ENCODE measurements at places on chromosomes 1 and 21. TPM values are rescaled to one million over a fixed set of nuclear protein-coding genes. Genes with fewer than 3 reads are reported as not detected.

- no peak overlapping the region for H3K27ac ChIP-seq
- H3K36me3 ChIP-seq, result no peaks in the 10 kb centered on the region
- no peak for DNase-seq
- no peaks in the 10 kb centered on the region for H3K4me1 ChIP-seq
These were observed 44.6 kb upstream of the GRIK3 start for GRCh38 chr1:37078866-37079265.

DNA sequence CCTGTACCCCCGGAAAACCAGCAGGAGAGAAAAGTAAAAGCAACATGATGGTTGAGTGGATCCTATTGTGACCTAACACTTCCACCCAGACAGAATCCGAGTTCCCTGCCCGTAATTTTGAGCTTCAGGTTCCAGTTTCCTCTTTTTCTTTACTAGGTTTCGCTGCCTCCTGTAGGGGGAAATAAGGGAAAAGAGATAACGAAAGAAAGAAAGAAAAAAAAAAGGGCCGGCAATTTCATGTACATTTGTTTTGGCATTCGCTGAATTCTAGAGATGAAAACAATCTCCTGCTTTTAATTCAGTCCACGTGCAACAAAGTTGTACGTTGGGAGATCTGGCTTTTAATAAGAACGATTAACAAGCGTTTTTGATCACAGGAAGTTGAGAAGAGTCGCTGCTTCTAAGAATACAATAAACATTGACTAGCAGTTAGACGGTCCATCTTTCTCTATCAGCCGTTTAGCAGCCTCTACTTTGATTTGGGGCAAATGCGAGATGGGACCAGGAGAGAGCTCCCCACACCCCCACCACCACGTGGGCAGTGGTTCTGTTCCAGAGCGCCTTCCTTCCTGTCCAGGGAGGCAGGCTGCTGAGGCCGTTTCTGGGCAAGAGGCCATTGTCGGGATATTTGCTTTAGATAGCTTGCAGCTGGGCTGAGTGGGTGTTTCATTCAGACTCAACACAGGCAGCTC is 155.9 kb upstream of the RUNX1 start:
- DNase-seq, result no peak
- no peaks in the 10 kb centered on the region for H3K4me1 ChIP-seq
- H3K27me3 ChIP-seq, result no peaks in the 10 kb centered on the region

- H3K4me3 ChIP-seq, result no peak overlapping the region
- no peaks in the 10 kb centered on the region for H3K27me3 ChIP-seq
- DNase-seq, result no peak
- no peaks in the 10 kb centered on the region for H3K36me3 ChIP-seq
- peaks cover 8% of the 10 kb centered on the region for H3K4me1 ChIP-seq
These were observed 24.1 kb upstream of the RNF19B start for GRCh38 chr1:32988665-32989064.

DNA sequence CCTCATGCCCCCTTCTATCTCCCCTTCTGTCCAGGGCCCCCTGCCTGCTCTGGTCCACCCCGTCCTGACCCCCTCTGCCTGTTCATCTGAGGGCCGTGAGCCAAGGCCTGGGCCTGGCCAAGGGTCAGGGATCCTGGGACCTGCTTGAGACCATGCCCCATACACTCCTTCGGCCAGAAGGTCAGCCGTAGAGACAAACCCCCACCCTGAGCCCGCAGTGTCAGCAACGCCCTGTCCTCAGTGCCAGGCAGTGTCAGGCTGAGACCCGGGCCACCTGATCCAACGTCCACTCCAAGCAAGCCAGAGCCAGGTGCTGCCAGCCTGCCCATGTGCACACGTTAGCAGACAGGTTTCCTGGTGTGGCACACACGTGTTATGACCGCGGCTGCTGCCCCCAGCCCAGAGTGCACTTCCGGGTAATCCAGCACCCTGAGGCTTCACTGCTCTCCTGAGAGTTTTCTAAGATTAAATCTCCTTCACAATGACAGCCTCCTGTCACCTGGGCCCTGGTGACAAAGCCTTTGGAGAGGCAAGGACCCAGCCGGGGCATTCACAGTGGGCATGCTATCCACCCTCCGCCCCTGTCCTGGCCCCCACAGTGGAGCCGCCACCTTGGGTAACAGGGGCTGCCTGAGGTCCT is 10.1 kb upstream of the SAMD11 start:
- peaks cover 2% of the 10 kb centered on the region for H3K36me3 ChIP-seq
- no peaks in the 10 kb centered on the region for H3K27me3 ChIP-seq
- DNase-seq, result no peak
- no peak overlapping the region for H3K27ac ChIP-seq
- H3K4me3 ChIP-seq, result no peak overlapping the region
- H3K4me1 ChIP-seq, result no peaks in the 10 kb centered on the region

GRCh38 chr1:33337441-33337840 is 16.5 kb upstream of the A3GALT2 start:
- H3K36me3 ChIP-seq, result no peaks in the 10 kb centered on the region

- no peaks in the 10 kb centered on the region for H3K36me3 ChIP-seq
- H3K27ac ChIP-seq, result no peak overlapping the region
- H3K27me3 ChIP-seq, result no peaks in the 10 kb centered on the region
- no peak for DNase-seq
These were observed 94.5 kb upstream of the SPATA6 start for GRCh38 chr1:48566492-48566891.

- no peak overlapping the region for H3K4me3 ChIP-seq
- no peak overlapping the region for H3K27ac ChIP-seq
- no peak for DNase-seq
- no peaks in the 10 kb centered on the region for H3K36me3 ChIP-seq
These were observed 151.6 kb upstream of the ZNF644 start for GRCh38 chr1:91173346-91173890.

DENND2D gene
- total RNA-seq, result 0.11 TPM

HES5 gene
- not detected for total RNA-seq

Data from H9 (cell line).